ENCODE measurements at places on chromosomes 11 and 22.

- no peak for DNase-seq
These were observed at the start of gene ARHGAP8 for GRCh38 chr22:44752285-44753188. ARHGAP8 (plus strand) TSS chr22:44752575; CDS start chr22:44786528, 33,953 bp downstream.

- DNase-seq: no peak
These were observed 74.2 kb downstream of the MED15 start for GRCh38 chr22:20581503-20582170.

DNA sequence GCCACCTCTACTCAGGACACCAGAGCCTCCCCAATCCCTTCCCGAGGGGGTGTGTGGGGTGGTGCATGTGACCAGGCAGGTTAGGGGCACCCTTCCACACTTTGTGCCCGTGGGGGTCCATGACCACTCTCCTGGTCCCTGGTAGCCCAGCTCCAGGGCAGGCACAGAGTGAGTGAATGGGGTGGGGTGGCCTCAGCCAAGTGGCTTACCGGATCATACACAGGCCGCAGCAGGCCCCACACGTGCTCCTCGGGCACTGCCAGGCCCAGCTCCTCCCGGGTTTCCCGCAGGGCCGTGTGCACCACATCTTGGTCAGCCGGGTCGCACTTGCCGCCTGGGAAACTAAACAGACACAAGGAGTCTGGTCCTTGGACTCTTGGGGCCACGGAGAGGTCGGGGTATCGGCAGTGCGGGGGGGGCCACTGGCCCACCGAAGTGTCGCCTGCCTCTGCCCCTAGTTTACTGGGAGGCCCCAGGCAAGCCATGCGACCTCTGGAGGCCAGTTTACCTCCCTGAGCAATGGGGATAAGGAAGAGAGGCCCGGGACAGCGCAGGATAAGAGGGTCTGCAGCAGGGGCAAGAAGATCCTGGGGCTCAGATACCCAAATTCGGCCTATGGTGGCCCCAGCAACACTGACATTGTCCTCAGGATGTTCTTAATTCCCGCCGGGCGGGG is 889 bp downstream of the NUDT8 start:
- DNase-seq: no peak

DNA sequence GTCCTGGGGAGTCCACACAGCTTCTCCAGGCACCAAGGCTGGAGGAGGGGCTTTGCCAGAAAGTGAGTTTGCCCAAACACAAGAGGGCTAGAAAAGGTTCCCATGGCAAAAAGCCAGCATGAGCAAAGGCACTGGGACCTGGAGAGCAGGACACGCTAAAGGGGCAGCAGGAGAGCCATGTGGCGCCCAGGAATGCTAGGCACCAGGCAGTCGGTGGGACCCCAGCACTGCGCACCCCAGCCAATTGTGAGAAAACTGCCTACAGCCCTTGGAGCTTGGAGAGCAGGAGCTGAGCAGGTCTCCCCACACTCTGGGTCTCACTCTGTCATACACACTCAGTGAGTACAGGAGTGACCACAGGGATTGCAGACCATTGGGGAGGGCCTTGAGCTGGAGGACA is 5.2 kb upstream of the RAB1B start:
- DNase-seq: no peak

GRCh38 chr22:17566776-17567175 is 3.5 kb downstream of the SLC25A18 start:
- no peak for DNase-seq

- no peak for DNase-seq
These were observed 3.4 kb downstream of the SIK2 start for GRCh38 chr11:111605681-111606080.

GRCh38 chr11:108556019-108556418 is 37.5 kb downstream of the EXPH5 start:
- DNase-seq: no peak

GRCh38 chr11:94131718-94132115 is 3.1 kb downstream of the PANX1 start:
- DNase-seq: no peak

DNA sequence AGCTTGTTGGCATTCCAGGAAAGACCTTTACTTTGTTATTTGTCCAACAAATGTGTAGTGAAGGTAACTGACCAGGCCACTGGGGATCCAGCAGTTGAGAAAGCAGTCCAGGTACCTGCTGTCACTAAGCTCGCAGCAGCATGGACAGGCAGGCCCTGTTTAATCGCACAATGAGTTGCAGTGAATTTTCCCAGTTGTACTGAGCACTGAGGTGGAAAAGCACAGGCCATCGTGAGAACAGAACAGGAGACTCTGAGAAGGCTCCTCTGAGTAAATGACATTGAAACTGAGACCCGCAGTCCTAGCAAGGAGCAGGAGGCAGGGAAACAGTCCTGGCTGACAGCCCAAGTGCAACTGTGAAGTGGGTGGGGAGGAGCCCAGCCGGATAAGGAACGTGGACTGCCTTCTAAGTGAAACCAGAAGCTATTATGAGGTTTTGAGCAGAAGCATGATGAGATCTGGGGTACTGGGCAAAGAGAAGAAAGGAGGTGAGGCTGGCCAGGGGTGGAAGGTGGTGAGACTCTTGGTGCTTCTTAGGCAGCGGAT is 39.8 kb upstream of the CDON start:
- no peak for DNase-seq

DNA sequence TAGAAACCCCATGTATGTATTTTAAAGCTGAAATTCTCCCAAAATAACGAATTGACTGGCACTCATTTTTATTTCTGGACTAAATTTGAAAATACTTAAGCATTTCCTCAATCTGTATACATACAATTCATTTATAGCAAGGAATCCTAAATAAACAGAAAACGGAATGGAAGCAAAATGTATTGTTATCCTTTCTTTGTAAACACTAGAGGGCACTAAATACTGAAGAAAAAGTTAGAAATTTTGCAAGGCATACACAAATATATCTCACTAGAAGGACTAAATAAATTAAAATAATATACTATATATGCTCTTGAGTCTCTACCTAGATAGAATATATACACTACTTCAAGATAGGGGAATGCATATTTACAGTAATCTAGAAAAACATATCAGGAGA is 23.1 kb upstream of the ANO5 start:
- no peak for DNase-seq

- no peak for DNase-seq
These were observed 83.0 kb downstream of the AASDHPPT start for GRCh38 chr11:106160494-106160893.

- DNase-seq: peak; percentile 14
These were observed 9.4 kb downstream of the PIM3 start for GRCh38 chr22:49969751-49970527.

DNA sequence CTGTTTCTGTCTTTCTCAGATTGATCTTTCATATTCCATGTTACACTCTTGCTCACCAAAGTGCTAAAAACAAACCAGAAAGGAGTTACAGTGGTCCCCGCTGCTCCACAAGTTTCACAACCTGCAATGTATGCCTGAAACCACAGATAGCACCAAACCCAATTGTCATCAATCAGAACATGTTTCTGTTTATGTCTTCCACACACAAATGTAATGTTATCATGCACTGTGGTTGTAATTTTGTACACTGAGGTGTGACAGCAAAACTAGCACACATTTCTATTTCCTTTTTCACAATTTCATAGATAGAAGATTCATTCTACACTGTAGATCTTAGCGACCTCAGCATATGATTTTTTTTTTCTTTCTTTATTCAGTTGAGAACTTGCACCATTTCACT is 1045.9 kb upstream of the RAG2 start:
- DNase-seq: no peak

DNA sequence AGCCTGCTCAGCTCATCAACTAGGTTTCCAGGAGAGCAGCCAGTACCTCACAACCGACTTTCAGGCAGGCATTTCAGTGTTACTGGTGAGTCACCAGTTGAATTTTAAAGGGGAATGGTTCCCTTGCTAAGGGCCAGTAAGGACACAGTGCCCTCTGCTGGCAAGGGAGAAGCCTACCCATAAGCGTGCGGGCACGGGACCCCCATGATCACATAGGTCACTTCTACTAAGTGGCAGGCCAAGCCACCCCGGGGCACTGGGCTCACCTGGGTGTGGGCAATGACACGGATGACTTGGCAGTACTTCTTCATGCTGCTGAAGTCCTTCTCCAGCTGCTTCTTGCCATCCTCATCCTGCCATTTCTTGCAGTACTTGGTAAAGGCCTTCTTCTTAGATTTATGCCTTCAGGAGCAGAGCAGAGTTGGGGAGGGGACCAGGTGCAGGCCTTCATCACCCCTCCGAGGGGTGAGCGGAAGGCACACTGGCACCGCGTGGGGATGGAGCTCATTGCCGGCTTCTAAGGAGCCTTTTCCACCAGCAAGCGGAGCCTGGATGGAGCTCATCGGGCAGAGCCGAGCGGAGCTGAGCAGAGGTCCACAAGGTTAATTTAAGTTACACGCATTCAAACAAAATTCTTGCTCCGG is 2.9 kb downstream of the RPL3 start:
- peak; percentile 81 for DNase-seq

- DNase-seq: no peak
These were observed 10.7 kb downstream of the LSP1 start for GRCh38 chr11:1863352-1864216.

- no peak for DNase-seq
These were observed 14.5 kb upstream of the GAB2 start for GRCh38 chr11:78432058-78432515.

DNA sequence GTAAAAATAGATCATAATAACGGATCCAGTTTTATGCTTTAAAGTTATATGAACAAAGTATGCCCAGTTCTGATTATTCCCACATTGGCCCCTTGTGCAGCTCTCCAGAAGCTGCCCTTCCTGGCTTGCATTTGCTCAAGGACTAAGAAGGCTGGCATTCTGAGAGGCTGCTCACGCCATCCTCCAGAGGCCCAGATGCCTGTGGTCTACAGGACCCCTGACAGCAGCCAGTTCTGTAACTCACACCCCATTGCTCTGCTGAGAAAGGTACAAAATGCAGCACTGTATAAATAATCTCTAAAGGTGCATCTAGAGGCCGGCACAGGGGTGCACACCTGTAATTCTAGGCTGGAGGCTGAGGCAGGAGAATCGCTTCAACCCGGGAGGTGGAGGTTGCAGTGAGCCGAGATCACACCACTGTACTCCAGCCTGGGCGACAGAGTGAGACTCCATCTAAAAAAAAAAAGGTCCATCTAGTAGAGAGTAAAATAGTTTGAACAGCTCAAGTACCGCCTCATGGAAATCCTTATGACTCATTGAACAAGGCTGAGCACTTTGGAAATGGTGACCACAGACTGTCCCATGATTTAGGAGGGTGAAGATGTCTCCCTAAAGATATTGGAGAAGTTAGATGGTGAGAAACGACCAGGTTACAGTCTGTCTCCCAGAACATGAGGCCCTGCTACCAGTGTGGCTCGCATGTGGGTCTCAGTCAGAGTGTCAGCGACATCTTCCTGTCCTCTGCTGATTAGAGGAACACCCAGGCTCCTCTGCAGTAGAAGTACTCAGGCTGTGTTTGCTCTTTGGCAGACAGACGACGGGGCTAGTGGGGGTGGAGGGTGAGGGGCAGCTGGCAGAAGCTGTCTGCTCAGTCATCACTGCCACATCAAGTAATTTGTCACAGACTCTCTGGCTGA is 56.3 kb downstream of the KREMEN1 start:
- DNase-seq: no peak

- peak; percentile 78 for DNase-seq
These were observed 851 bp downstream of the PTDSS2 start for GRCh38 chr11:450809-451451.

GRCh38 chr22:39534092-39534506 is 1.6 kb upstream of the RPS19BP1 start:
- no peak for DNase-seq

DNA sequence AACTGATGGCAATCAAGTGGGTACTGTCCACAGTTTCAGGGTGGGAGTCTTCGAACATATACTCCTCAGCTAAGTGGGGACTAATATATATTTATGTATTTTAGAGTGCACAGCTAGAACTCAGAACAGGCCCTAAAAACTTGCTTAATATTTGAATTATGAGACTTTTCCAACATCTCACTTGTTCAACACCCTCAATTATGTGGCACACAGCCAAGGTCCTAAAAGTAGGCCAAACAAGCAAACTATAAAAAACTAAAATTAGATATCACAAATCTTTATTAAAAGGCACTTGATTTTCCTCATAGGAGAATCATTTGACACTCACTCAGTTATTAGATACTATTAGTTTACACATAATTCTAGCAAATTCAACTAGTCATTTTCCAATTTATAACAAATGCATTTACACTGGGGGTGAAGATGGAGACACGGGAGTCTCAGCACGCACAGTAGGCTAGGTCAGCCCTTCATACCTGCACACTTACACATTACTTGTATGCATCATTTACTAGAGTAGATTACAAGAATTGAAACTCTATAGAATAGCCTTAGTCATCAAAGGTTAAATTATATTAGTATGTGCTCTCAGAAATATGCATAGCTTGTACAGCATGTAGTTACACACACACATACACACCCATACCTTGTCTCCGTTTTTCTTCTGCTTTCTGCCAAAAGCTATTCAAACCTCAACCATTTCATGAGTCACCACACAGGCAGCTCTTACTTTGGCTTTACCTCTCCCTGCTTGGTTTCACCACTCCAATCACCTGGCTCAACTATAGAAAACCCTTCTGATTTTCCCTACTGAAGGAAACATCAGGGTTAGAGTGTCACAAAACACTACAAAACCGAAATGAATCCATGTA is 171.5 kb downstream of the SBF2 start:
- no peak for DNase-seq

GRCh38 chr11:9231848-9232177 is 33.3 kb downstream of the DENND5A start:
- DNase-seq: no peak

- DNase-seq: no peak
These were observed 124.1 kb upstream of the MPPED2 start for GRCh38 chr11:30710221-30710620.

GRCh38 chr11:94885581-94885980 is 87.8 kb downstream of the CWC15 start:
- DNase-seq: no peak

- DNase-seq: no peak
These were observed 184.3 kb upstream of the CTSC start for GRCh38 chr11:88521799-88522201.

GRCh38 chr11:131672191-131672590 is 301.8 kb downstream of the NTM start:
- DNase-seq: no peak

DNA sequence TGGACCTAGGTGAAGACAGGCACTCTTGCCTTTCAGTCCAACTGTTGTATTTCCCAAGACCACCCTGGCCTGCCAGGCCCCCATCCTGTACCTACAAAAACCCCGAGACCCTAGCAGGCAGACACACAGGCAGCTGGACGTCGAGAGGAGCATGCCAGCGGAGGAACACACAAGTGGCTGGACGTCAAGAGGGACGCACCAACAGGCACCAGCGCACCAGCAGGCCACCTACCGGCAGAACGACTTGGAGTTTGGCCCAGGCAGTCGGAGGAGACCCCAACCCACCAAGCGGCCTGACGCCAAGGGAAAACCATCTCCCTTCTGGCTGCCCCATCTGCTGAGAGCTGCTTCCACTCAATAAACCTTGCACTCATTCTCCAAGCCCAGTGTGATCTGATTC is 1883.4 kb upstream of the RAG2 start:
- DNase-seq: no peak

GRCh38 chr11:123590296-123590912 is 64.0 kb downstream of the SCN3B start:
- DNase-seq: no peak

- DNase-seq: no peak
These were observed 8.4 kb downstream of the APLP2 start for GRCh38 chr11:130078080-130078479.
